Testis (tissue), 5 donors: ENCODE measurements at places on chromosomes 16 and 17. TPM values are rescaled to one million over a fixed set of nuclear protein-coding genes. Genes with fewer than 3 reads are reported as not detected.

DNA sequence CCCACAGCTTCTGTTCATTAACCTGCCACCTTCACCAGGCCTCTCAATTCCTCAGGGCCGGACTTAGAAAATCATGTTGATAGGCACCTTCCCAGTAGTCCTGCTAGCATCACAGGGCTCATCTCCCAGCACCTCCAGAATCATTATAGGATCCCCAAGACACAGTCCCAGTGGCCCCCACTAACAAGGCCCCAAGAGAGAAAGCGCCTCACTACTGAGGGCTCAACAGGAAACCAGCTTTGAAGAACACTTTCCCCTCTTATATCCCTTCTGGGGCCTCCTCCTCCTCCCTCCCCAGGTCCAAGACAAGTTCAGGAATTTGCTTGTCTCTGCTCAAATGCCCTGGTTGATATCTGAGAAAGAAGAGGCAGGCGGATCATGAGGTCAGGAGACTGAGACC lies at the start of gene OR3A3:
Gene OR3A3 (plus strand): TSS at position 301 of the 400 bp plus-strand sequence.
- DNase-seq: no peak

GRCh38 chr17:54974759-54975158 lies 6.2 kb downstream of the STXBP4 start:
- no peak for DNase-seq

DNA sequence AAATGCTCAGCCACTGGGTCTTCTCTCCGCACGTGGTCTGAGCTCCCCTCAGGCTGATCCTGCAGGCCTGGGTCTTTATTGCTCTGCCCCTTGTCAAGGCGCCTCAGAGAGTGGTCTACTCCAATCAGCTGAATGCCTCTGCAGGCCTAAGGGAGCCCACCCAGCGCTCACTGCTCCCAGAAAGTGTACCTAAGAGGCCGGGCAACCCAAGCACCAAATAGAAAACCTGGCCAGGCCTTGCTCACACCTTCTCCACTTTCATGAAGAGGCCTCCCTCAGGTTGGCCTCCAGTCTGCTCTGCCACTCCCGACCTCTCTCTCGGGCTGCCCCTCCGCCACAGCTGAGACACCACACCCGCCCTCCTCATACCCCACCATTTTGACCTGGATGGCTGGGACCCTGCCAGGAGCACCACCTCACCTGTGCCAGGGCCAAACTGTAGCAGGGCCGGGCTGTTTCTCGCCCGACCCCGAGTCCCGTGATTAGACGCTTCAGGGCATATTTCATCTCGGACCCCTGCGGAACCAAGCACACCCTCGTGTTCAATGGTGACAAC lies 665 bp downstream of the MYBBP1A start:
- DNase-seq: no peak

- DNase-seq: no peak
These were observed 48.8 kb downstream of the PITPNM3 start for GRCh38 chr17:6507535-6507934.

DNA sequence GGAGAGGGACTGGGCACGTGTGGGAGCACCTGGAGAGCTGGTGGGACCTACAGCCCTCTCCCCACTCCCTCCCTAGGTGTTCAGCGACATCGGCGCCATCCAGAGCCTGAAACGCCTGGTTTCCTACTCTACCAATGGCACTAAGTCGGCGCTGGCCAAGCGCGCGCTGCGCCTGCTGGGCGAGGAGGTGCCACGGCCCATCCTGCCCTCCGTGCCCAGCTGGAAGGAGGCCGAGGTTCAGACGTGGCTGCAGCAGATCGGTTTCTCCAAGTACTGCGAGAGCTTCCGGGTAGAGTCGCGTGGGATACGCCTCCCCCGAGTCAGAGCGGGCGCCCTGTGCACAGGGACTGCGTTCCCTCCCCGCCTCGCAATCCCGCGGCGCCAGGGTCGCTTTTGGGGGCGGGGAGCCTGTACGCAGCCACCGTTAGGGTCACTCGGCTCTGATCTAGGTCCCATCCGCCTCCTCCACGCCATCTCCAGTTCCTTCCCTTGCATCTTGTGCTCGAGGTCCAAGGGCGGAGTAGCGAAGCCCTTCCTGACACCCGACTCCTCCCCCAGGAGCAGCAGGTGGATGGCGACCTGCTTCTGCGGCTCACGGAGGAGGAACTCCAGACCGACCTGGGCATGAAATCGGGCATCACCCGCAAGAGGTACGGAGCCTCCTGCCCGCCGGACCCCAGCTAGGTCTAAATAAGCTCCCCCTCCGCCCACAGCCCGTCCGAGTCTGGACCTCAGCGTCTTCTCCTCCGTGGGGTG lies 13.0 kb downstream of the SARM1 start:
- DNase-seq: peak; percentile 51

DNA sequence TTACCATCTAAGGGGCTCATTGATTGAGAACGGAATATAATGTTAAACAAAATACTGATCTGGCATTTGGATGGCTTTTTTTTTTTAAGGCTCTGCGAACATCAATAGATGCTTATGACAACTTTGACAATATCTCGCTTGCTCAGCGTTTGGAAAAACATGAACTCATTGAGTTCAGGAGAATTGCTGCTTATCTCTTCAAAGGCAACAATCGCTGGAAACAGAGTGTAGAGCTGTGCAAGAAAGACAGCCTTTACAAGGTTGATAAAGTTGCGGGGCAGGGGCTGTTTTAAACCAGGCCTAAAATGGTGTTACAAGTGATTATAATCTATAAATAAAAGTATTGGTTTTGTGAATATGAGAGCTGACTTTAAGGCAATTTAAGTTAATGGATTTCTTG lies 22.3 kb downstream of the PTRH2 start:
- DNase-seq: no peak

DNA sequence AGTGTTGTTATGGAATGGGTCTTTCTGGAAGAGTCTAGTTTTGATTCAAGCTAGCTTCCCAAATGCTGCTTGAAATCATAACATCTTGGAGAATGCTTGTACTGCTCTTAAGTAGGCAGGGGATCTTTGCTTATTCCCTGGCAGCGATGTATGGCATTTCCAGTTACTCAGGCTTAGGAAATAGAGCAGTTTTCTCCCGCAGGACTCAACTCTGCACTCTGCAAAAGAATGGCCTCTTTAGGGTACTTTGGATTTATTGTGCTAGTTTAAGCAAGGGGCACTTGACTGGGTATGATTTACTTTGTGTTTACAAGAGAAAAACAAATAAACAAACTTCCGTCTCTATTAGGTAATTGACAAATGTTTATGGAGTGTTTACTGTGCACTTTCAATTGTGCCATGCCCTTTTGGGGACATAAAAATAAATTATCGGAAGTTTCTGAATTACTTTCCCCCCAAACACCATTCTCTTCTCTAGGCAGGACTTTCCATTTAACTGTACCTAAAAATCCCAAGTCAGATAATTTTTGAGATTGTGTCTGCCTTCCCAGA lies 164.0 kb downstream of the MAP2K6 start:
- DNase-seq: no peak

GRCh38 chr16:72829846-72830775 lies 217.8 kb downstream of the ZFHX3 start:
- DNase-seq: no peak

GRCh38 chr17:40086150-40087044 lies 14.0 kb downstream of the NR1D1 start:
- no peak for DNase-seq

GRCh38 chr16:73558219-73558618 lies 510.3 kb upstream of the ZFHX3 start:
- DNase-seq: no peak

Gene TNFRSF17
- 5.2 TPM for polyA plus RNA-seq

Gene MON1B
- polyA plus RNA-seq: 18.6 TPM

Gene USP36
- 32.8 TPM for polyA plus RNA-seq

Gene KRT24
- polyA plus RNA-seq: not detected

Gene COX4I1
- 467 TPM for polyA plus RNA-seq

Gene PRR11
- 3.9 TPM for polyA plus RNA-seq

Gene IL34
- 7.9 TPM for polyA plus RNA-seq

Gene SPIRE2
- polyA plus RNA-seq: 11.5 TPM

Gene PIPOX
- polyA plus RNA-seq: 3.9 TPM

Gene G6PC1
- 0.26 TPM for polyA plus RNA-seq

Gene OTOP2
- 5.7 TPM for polyA plus RNA-seq

Gene CCDC154
- polyA plus RNA-seq: 14.8 TPM
